ENCODE measurements at places on chromosomes 1 and 21. TPM values are rescaled to one million over a fixed set of nuclear protein-coding genes. Genes with fewer than 3 reads are reported as not detected.

Gene SOX13
- total RNA-seq = 2.2 TPM

Gene CFAP107
- total RNA-seq = not detected

Gene NKAIN1
- total RNA-seq = 263 TPM

Gene ANGPTL1
- total RNA-seq = not detected

Gene ELK4
- 20.0 TPM for total RNA-seq

DNA sequence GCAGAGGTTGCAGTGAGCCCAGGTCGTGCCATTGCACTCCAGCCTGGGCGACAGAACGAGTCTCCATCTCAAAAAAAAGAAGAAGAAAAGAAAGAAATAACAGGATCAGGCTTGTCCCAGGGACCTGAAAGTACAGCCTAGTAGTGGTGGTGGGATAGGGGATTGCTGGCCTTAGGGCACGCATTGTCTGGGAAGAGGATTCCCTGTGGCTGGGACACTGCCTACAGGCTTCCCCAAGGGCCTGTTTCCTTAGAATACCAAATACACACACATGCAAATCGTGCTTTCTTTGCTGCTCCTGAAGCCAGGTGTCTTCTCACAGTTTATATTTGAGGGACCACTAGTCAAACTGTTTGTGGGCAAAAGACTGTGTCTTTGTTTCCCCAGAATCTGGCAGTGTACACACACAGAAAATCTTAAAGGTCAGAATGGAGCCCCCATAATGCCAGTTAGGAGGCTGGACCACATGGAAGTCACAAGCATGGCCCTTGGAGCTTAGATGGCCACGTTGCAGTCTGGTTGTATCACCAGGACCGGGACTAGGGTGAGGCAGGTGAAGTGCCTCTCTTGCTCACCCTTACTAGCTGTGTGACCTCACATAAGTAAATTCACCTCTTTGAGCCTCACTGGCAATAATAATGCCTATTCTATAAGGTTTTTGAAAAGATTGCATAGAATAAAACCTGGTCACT, 12.7 kb upstream of the ASAP3 start:
- no peak for DNase-seq

DNA sequence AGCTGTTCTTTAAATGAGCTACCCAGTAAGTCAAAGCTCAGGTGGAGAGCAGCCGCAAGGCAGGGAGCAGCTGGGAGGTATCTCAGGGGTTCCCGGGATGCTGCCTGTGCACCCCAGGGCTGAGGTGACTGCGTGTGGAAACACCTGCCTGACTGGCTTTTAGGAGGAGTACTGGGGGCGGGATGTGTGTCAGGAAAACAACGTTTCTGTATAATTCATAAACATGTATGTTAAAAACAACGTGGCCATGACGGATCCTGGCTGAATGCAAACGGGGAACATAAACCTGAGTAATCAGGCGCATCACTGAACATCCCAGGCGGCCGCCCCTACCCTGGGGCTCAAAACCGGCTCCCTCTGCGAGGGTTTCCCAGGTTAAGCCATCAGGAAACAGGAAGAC, 1.5 kb downstream of the C1orf159 start:
- DNase-seq = no peak

DNA sequence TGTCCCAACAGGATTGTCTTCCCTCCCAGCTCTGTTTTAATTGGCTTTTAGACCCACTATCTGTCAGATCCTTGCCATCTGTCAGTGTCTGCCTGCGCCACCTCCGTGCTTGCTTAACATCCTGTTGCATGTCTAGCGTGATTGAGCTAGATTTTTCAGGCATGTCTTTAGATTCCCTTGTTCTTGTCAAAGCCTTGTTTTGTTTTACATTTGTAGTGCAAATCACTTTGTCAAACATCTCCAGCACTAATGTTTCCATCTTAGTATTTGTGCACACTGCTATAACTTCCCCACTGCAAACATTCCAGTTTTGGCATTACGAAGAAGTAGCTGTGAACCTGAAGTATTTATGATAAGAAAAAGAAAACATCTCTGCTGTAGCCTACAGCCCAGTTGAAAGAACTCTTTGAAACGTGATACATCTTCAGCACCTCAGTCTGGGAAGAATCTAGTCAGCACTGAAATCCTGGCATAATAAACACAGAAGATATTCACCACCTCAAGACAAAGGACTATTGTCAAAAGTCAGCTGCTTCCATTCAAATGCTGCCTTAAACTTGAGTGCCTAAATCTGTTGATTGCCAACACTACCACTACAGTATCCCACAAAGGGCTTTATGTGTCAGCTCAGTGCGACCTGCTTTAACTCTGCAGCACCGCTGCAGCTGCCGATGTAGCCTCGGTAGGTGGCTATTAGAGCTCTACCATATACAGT, 105.0 kb downstream of the FNBP1L start:
- peak; percentile 69 for DNase-seq

DNA sequence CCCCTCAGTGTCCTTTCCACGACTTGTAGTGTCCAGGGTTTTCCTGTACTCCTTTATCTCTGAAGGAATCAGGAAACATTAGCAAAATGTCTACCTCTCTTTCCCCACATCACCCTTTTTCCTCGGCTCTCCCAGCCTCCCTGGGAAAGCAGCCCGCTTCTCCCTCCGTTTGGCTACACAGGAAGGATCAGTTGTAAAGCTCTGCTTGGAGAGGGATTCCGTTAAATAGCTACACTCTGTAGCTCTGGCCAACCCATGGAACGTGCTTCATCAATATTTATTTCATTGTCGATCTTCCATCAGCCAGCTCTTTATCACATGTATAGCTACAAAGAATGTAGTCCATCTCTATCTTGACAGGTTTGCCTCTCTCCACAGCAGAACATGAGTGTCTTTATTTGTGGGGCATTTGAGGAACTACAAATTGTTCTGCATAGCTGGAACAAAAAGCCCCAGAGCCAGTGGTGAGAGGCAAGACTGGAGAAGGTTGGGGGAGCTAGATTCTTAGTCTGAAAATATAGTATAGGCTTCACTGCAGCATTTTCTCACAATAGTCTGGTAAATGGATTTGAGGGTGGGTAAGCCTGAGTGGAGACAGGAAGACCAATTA, 191.8 kb downstream of the SLC35F3 start:
- DNase-seq = no peak

- peak; percentile 81 for DNase-seq
Measured at GRCh38 chr21:37700641-37701202, 215.5 kb downstream of the KCNJ6 start.

GRCh38 chr1:236457775-236458174, 63.7 kb downstream of the EDARADD start:
- no peak for DNase-seq

GRCh38 chr1:3564921-3565831, 46.1 kb downstream of the MEGF6 start:
- peak; percentile 63 for DNase-seq

DNA sequence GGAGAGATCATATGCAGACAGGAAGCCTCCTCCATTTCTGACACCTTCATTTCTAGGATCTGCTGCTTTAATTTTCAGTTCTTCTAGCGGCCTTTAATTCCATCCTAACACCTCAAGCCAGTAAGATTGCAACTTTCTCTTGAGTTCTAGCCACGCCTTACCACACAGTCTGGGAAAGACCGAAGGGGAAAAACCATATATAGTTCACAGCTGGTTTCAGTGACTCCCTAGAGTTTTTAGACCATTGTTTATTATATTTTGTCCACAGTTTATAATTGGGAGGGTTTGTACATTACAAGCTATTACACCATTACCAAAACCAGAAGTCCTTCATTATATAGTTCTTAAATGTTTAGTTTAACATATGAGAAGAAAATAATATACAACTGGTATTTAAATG, 37.5 kb downstream of the DPH5 start:
- no peak for DNase-seq

Data from glutamatergic neuron (in vitro differentiated cells).